ENCODE measurements at places on chromosomes 6 and 20.

- DNase-seq: no peak
Observed at GRCh38 chr6:44511126-44511525, 123.6 kb downstream of the CDC5L start.

DNA sequence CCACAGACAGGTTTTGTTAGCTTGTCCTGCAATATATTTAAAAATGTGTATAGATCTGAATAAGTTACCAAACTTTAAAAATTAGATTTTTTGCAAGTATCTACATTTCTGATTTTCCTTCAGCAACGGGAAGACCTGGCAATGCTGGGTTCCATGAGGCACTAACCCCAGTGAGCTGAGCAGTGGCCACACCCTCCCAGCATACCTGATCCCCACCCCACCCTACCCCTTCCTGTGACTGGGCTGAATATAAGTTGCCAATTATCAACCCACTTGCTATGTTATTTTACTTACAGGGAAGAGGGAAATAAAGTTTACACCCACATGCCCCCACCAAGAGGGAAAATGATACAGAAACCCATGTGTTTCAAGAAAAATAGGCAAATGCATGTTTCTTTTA, 70.3 kb upstream of the RALGAPA2 start:
- DNase-seq: no peak

- DNase-seq: no peak
Observed at GRCh38 chr6:138285800-138286199, 67.5 kb upstream of the PBOV1 start.

DNA sequence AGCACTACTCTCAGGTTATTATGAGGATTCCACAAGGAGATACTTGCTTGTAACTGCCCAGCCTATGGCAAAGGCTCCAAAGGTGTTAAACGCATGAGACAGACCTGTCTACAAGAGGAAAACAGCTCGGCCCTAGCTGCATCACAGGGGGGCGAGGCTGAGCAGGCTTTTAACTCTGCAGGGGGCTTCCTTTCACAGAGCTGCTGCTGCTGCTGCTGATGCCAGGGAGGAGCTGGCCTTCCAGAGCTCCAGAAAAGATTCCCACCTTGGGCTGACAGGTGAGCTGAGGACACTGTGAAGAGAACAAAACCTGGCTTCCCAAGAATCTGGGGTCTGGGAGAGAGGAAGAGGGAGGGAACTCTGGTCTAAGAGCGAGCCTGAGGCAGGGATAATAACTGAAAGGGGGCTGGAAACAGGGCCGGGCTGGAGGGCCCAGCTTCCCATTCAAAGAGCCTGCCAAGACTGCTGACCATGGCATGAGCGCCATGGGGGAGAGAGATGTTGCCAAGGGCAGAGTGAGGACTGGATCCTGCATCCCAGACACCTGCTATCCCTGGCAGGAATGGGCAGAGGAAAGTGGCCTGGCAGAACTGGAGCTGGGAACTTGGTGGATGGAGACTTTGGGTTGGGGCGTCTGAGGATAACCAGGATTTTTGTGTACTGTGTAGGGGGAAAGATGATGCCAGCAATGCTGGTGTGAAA, 211.1 kb upstream of the LRFN2 start:
- DNase-seq: no peak

GRCh38 chr20:10470276-10470675, 35.2 kb downstream of the SLX4IP start:
- DNase-seq: no peak

DNA sequence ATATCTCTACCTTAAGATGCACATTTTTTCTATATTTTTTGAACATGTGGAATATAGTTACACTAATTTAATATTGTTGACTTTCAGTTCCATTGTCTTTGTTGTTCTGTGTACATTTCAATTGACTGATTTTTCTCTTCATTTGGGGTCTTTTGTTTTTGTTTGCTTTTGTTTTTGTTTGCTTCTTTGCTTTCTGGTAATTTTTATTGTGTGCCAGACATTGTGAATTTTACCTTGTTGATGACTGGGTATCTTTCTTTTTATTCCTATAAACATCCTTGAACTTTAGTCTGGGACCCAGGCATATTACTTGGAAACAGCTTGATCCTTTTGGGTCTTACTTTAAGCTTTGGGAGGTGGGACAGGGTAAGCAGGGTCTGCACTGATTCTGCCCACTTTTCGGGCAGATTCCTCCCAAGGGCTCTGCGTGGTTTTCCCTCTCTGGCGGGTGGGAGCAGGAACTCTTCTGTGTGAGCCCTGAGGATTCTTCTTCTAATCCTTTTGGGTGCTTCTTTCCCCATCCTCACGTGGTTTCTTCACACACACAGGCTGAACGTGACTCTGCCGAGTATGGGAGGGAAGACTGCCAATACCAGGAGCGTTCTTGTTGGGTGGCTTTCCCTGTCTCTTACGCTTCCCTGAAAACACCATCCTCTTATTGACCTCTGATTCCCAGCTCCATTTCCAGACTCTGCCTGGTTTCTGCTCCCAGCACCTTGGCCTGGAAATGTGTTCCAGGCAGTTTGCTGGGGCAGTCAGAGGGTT, 200.5 kb downstream of the ARID1B start:
- no peak for DNase-seq

- no peak for DNase-seq
Observed at GRCh38 chr6:46144270-46144669, 14.5 kb downstream of the ENPP4 start.

- no peak for DNase-seq
Observed at GRCh38 chr6:22471132-22471690, 98.2 kb upstream of the HDGFL1 start.
